Heart left ventricle (tissue), 16 donors: ENCODE measurements at places on chromosomes 6 and 20.

DNA sequence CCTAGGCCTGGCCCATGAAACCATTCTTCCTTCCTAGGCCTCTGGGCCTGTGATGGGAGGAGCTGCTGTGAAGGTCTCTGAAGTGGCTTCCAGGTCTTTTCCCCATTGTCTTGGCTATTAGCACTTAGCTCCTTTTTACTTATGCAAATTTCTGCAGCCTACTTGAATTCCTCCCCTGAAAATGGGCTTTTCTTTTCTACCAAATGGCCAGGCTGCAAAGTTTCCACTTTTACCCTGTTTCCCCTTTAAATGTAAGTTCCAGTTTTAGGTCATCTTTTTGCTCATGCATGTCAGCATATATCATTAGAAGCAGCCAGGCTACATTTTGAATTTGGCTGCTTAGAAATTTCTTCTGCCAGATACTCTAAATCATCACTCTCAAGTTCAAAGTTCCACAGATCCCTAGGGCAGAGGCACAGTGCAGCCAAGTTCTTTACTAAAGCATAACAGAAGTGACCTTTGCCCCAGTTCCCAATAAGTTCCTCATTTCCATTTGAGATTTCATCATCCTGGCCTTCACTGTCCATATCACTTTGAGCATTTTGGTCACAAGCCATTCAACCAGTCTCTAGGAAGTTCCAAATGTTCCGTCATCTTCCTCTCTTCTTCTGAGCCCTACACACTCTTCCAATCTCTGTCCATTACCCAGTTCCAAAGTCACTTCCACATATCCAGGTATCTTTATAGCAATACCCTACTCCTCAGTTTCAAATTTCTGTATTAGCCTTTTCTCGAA lies 71.9 kb downstream of the TBC1D7 start:
- DNase-seq: no peak

DNA sequence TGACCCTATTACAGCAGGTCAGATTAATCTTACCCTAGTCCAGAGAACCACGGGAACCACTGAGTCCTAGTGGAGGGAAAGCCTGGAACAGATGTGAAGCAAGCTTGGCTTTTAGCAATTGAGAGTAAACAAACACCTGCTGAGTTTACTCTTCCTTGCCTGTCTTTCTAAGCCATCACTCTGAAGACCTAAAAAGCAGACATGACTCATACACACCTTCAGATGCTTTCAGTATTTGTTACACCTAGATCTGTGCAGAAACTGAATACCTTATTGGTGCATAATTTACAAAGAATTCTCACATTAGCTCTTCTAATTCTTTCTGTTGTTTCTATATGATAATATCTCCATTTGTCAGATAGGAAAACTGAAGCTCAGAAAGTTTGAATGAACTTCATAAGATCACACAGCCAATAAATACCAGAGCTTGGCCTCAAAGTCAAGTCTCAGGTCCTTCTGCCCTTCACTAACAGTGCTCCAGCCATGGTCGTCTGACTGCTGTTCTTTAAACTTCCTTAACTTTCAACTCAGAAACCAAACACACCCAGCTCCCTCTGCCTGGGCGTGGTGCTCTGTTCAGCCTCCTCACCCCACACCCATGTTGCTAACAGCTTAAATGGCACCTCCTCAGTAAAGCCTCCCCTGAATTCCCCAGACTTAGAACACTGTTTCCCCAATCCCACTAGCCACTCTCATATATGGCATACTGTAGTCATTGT lies 8.6 kb upstream of the GABBR1 start:
- no peak for DNase-seq

DNA sequence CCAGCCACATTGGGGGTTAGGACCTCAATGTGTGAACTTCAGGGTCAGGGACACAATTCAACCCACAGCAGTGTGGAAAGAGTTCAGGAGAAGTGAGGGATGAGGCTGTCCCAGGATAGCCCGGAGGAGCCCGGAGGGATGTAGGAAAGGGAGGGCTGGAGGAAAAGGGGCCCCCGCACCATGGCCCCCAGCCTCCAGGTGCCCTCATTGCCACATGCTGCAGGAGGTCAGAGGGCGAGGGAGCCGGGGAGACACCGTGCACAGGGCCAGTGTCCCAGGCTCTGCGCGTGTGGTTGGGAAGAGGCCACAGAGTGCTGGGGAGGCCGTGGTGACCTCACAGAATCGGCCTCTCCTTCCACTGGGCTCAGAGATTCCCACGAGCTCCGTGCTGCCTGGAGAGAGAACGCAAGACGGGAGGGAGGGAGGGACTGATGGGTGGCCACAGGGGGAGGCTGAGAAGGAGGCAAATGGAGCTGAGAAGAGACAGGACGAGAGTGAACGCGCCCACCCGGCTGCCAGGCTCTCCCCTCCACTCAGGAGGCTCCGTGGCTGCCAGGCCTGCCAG lies 215.1 kb downstream of the DLL1 start:
- peak; percentile 20 for DNase-seq

DNA sequence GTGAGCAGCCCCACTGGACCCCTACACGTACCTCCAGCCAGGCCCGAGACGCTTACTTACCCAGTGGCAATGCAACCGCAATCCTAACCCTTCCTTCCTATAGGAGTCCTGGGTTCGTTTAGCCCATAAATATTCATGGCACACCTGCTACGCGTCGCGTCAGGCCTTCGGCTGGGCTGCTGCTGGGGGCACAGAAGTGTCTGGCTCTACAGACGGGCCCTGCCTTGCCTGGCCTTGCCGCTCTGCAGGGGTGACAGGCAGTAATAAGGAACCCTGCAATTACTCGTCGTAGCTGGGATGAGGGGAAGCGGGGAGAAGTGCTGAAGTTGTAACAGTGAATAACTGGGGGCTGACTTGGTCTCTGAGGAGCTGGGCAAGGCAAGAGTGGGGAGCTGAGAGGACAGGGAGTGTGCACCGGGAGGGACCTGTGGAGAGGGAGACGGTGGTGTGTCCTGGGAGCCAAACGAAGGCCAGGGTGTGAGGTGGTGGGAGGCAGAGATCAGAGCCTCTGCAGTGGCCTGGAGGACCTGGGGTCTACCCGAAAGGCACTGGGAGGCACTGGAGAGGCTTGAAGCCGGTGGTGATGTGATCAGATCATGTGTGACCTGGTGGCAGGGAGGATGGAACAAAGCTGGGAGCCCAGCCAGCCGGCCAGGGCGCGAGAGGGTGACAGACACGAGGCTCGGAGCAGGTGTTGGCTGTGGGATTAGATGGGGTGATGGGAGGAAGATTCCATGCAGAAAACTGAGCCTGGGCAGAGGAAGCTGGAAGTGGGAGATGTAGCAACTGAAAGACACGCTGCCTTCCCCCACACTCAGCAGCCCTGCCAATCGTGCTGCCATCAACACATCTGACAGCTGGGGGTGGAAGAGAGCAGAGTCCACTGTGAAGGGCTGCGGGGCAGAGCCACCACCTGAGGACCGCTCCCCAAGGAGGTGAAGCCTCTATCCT lies 36.4 kb downstream of the PSMG4 start:
- no peak for DNase-seq
